ENCODE measurements at places on chromosomes 2 and 18.
A peak's percentile ranks its signal among the peaks of the same experiment; 100 is the strongest.

GRCh38 chr2:177078855-177079254 is 133.7 kb upstream of the HNRNPA3 start:
- DNase-seq = no peak

DNA sequence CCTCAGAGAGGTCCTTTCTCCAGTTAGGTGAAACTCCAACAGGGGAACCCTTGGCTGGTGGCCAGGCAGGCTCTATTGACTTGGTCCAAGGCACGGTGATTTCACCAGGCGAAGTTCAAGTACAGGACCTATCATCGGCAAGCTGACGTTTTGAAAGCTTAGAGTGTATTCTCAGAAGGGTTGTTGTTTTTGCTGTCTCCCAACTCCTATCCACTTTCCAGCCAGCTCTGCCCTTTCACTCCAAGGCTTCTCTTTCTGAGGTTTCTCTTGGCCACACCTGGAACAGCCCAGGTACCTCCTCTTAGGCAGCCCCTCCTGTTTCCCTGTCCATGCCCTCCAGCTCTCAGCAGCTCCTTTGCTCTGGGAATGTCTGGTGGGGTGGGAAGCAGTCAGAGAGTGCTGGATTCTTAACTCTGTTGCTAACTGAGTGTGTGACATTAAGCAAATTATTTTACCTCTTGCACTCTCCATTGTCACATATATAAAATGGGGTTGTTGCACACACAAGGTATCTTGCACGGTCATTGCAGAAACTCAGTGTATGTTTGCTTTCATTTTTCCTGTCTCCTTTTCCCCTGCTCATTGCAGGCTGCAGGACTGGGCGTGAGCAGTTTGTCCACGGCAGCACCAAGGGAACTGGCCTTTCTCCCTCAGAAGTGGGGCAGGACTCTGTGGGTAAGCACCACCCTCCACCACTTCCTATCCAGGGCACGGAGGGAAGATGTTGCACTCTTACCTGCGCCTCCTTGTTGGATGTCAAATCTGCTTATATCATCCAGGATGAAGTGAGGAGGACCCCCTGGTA is 30.2 kb downstream of the CAPN13 start:
- DNase-seq = no peak

DNA sequence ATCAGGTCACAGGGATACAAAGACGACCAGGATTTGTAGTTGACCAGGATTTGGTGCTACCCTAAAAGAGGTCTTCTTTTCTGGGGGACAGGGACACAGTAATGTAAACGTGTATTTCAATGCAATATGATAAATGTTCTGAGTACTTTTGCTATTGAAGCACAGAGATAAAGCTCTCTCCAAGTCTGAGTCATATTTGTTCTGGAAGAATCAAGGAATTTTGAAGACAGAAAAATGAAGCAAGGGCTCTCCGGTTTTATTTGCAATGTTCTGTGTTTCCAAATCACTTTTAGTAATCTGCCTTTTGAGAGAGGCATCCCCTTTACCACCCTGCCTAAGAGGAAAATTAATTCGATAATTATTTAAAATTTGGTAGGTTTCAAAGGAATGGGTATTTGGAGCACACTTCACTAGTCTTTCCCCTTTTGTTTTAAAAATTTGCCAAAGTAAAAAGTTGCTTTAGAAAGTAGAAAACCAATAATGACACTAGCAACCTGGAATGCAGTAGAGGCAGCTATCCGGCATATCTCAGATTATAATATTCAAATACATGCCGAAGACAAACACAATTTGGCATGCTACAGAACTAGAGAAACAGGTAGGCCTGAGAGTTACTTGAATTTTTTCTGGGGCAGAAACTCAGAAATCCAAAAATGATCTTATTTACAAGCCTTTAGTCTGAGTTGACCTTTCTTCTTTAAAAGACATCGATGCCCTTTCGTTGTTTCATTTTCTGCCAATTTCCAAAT is 82.7 kb downstream of the MREG start:
- DNase-seq = no peak

DNA sequence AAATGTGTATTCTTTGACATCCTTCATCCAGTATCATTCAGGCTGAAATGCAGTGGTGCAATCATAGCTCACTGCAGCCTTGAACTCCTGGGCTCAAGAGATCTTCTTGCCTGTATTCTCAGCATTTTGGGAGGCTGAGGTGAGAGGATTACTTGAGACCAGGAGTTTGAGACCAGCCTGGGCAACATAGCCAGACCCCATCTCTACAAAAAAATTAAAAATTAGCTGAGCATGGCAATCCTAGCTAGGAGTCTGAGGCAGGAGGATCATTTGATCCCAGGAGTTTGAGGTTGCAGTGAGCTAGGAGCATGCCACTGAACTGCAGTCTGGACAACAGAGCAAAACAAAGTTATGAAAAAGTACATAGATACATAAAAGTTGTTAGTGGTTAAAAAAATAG is 24.1 kb downstream of the SANBR start:
- no peak for DNase-seq

DNA sequence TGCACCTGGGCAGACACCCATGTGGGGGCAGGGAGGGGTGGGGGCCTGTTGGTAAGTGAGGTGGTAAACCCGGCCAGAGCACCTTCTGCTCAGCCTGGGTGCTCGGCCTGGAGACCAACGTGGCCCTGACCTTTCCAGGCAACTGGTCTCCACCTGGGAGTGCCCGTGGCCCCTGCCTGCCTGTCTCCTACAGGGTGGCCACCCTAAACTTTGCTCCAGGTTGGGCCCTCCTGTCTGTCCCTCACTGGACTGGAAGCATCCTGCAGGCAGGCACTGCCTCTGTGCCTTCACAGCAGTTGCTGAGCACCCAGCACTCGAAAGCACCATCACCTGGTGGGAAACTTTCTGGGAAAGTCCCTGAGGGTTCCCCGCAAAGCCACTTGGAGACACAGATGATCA is 171.3 kb downstream of the TWIST2 start:
- DNase-seq = no peak

DNA sequence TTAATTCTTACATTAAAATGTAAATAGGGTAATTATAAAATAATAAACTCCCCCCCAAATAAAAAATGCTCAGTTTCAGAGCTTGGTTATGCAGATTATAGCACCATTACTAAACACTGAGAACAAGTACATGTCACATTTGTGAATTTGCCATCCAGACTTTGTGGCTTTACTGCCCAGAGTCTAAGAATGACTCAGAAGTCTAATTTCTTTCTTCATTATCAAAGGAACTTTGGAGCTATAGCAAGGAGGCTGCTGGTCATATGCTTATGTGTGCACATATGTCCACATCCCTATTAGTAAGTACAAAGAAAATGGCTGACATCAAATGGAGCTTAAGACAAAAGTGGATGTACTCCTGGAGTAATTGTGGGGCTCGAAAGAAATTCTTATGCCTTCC is 248.5 kb upstream of the SESTD1 start:
- DNase-seq = no peak

GRCh38 chr2:97849881-97850528 is 136.6 kb downstream of the ZAP70 start:
- no peak for DNase-seq

DNA sequence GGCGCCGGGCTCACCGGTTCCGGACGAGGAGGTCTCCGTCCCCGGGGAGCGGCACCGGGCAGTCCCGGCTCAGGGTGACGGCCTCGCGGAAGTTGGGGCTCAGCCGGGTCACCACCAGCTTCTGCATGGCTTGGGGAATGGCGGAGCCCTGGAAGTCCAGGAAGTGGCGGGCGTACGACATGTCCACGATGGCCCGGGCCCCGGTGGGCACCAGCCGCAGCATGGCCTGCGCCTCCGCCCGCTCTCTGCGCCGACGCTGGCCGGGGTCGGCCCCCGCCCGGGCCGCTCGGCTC is 157 bp downstream of the PTGR3 start:
- no peak for DNase-seq

- peak; percentile 89 for DNase-seq
These were observed 182.6 kb upstream of the HAAO start for GRCh38 chr2:42974721-42975717.

GRCh38 chr18:12946549-12947284 is 1.1 kb upstream of the SEH1L start:
- peak; percentile 65 for DNase-seq

DNA sequence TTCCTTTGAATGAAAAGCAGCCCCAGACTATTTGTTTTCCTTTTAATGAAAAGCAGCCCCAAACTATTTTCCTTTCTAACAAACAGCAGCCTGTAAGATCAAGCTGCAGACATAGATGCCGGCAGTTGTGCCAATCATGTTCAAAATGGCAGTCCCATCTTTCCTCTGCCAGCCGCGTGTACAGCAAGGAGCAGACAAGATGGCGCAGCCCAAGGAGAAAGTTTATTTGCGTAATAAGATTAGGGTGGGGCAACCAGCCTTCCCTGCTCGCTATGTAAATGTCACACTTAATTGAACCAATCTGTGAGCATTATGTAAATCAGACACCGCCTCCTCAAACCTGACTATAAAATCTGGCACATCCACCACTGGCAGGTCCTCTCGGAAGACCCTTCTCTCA is 226.0 kb downstream of the TGIF1 start:
- no peak for DNase-seq

- no peak for DNase-seq
These were observed 3.8 kb downstream of the EVX2 start for GRCh38 chr2:176079831-176080539.

GRCh38 chr2:2751715-2752315 is 420.7 kb upstream of the MYT1L start:
- no peak for DNase-seq

DNA sequence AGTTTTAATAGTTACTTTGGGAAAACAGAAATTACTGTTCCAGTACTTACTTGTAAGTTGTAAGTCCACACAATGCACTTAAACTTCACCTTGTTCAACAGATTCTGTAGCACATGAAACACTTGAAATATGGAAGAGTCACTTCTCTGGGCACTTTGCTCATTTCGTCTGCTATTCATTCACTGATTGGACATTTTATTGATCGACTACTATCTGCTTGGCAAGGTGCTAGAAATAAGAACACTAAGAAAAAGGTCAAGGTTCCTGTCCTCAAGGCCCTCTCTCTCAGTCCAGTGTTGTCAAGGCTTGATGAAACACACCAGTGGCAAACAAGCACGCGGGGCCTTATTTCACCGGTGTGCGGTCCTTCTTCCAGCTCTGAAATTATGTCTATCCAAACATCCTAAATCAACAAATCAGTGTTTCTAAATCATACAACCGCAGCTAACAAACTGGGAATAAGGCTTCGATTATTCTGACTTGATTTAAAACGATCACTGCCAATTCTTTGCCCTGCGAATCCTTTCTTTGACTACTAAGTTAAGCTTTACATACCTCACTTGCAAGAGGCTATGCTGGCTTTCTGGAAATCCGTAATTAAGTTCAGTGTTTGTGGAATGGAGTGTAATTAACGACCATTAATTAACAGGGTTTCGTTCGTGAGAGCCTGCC is 780 bp upstream of the ITGAV start:
- no peak for DNase-seq

DNA sequence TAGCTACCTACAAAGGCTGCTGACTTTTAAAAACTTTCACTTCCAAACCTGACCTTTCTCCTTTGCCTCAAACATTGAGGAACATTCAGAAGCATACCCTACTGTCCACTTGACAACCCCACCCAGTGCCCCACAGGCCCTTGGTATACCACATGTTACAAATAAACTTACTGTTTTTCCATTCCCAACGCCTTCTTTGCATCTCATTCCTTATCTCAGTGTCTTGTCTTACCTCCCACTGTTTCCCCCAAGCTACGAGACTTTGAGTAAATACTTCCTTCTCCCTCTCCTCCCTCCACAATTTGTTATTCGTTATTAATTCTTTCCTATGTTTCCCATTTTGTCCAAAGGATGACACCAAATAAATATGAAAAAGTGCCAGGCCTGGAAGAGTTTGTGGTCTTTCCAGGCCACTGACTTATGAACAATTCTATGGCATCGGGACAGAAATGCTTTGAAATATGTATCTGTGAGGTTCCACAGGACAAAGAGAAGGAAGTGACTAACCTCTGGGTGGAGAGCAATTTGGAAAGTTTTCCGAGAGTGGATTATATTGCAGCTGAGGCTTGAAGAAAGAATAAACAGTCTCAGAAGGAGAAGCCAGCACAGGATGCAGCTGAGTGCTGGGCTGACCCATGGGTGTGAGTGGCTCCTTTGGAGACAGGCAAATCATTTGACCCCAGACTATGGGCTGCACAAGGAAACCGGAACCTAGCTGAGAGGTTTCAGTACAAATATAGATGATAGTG is 409.0 kb downstream of the LPIN1 start:
- peak; percentile 49 for DNase-seq
